Urinary bladder (tissue), 4 donors: ENCODE measurements at places on chromosomes 6 and 20. TPM values are rescaled to one million over a fixed set of nuclear protein-coding genes. Genes with fewer than 3 reads are reported as not detected.

DNA sequence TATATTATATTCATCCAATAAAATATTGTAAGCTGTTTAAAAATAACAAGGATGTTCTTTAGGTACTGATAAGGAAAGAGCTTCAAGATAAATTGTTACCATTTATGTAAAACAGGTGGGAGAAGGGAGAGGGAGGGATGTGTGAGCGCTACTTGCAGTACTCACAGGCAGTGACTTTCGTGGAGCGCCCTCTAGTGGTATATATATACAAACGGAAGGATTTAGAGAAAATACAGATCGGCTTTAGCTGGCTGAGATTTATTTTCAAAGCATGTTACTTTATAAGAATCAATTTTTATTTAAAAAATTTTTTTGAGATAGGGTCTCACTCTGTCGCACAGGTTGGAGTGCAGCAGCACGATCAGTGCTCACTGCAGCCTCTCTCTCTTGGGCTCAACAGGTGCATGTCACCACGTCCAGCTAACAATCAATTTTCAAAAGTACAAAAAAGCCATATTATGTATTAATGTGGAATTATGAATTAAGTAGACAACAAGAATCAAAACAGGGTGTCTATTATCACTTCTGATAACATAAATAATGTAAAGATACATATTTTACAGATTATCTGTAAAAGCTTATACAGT is 3.3 kb upstream of the MOG start:
- no peak for DNase-seq

- no peak for DNase-seq
Measured at GRCh38 chr6:48423640-48424365, 312.8 kb upstream of the PTCHD4 start.

DNA sequence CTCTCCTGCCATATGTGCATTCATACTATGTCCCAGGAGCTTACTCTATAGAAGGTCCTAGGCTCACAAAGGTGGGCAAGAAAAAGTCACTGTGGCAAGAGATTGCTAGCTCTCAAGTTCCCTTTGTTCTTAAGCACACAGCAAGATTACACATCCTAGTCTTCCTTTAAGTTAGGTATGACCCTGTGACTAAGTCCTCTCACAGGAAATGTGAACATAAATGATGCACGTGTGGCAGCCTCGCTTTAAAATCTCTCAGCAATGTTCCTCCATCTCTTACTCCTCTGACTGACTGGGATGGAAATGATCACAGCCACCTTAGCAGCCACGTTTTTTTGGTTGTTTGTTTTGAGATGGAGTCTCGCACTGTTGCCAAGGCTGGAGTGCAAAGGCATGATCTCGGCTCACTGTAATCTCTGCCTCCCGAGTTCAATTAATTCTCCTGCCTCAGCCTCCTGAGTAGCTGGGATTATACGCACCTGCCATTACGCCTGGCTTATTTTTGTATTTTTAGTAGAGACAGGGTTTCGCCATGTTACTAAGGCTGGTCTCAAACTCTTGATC is 35.7 kb upstream of the HAO1 start:
- no peak for DNase-seq

DNA sequence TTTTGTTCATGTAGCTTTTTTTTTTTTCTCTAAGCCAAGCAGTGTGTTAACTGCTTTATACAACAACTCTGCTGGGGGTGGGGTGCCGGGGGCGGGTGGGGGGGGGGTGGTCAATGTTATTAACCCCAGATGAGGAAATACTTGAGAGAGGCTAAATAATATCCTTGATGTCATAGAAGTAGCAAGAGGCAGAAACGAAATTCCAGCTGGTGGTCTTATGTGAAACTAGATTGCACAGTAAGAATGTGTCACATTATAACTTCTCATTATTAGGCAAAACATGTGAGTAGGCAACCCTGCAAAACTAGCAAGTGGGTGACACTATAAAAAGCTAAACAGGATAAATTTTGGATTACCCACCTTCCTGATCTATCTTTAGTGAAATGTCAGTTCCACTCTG is 12.8 kb downstream of the MYLK4 start:
- no peak for DNase-seq

DNA sequence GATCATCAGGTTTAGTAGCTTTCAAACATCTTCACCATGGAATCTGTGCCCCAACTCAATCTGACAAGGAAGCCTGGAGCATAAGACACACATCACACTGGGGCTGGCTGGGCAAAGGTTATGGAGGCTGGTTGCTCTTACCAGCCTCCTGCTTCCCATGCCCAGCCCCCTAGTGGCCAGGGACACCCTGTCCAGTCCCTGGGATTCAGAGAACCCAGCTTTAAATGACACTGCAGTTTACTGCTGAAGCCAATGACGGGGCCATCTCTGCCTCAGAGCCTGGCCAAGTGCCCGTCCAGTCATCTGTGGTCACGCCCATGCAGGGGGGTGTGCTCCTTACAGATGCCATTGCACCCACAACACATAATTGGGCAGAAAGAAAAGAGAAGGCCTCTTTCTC is 272.9 kb downstream of the SMOC2 start:
- DNase-seq = no peak

DNA sequence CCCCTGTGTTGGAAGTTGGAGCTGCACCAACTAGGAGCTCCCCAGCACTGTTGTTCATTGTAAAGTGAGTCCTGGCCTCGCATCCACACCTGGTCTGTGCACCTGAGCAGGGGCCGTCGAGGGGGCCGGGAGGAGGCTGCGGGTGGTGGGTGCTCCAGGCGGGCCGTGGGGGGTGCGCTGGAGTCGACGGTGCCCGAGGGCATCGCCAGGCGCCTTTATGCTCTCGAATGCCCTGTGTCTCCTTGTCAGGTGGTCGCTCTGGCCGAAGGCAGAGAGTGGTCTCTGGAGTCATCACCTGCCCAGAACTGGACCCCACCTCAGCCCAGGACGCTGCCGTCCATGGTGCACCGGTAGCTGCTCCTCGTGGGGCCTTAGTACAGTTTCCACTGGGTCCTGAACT is 4.3 kb downstream of the ARFGAP1 start:
- no peak for DNase-seq

DNA sequence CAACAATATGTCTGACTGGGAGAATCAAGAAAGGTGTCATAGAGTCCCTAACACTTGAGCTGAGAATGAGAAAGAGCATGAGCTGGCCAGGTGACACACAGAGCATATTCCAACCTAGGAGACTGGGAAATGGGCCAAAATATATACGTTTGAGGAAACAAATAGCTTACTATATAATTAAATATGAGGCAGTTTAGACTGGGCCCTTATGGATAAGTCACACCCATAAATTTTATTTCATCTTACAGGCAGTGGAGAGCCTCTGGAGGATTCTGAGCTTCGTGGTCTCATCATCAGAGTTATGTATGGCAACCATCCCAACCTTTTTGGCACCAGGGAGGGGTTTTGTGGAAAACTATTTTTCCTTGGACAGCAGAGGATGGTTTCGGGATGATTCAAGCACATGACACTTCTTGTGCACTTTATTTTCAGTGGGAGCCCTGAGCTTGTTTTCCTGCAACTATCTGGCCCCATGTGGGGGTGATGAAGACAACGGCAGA is 12.9 kb upstream of the NQO2 start:
- DNase-seq = no peak

GRCh38 chr6:128070406-128070805 is 169.5 kb upstream of the THEMIS start:
- no peak for DNase-seq

- DNase-seq = no peak
Measured at GRCh38 chr6:85676086-85676729, 33.5 kb upstream of the SYNCRIP start.

DNA sequence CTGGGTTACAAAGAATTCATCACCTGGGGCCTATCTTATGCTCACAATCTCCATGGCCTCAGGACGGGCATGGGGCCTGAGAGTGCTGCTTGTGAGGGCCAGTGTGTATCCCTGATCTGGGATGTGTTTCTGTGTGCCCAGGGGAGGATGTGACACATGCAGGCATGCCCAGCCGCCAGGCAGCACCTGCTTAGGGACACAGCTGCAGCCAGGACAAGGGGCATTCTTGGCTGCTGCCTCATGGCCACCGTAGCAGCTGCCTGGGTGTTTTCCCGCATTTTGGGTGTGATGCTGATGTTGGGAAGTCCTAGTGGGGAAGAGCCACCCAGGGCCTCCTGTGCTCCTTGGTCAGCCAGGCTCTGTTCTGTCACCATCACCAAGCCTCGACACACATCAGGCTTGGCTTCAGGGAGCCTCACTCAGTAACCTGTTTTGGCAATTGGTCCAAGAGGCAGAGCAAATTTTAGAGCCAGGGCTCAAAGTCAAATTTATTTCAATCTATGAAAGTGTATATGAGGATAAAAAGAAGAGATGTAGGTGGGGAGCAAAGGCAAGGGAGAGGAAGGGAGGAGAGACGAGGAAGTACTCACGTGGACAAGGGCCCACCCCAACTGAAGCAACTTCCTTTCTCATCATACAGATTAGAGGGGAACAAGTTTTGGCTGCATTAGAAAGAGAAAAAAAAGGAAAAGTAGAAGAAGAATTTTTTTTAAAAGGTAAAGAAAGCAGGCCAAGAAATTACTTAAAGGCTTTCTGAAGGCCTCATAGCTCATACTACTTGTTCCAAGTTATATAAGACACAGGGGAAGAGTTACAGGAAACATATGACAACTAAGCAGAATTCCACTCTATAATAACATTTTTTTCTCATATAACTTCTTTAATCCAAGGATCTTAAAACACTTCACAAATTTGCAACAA is 269.9 kb upstream of the SUPT3H start:
- peak; percentile 26 for DNase-seq

DNA sequence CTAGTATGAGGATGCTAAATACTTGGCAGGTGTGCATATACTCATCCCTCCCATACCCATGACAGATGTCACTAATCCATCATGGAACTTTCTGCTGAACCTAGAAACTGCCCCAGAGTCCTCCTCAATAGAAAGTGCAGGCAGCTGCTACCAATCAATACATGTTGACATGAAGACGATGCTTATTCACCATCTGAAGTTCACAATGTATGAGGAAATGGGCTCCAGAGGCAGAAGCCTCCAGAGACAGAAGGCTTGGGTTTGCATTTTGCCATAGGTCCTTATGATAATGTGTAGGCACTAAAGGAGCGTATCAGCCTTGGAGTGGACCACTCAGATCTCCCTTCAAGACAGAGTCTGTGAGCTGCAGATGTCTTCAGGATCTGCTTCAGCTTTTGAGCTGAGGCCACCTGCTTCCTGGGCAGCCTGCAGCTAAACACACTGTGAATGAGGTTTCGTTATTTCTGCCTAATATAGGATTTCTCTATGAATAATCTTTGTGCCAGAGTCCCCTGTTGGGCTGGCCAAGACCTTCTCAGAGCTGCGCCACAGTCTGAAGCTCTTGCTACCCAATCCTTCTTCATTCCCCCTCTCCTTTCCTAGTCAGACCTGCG is 7.5 kb upstream of the KIAA1755 start:
- no peak for DNase-seq

GRCh38 chr6:151067684-151068596 is 171.8 kb upstream of the AKAP12 start:
- no peak for DNase-seq

DNA sequence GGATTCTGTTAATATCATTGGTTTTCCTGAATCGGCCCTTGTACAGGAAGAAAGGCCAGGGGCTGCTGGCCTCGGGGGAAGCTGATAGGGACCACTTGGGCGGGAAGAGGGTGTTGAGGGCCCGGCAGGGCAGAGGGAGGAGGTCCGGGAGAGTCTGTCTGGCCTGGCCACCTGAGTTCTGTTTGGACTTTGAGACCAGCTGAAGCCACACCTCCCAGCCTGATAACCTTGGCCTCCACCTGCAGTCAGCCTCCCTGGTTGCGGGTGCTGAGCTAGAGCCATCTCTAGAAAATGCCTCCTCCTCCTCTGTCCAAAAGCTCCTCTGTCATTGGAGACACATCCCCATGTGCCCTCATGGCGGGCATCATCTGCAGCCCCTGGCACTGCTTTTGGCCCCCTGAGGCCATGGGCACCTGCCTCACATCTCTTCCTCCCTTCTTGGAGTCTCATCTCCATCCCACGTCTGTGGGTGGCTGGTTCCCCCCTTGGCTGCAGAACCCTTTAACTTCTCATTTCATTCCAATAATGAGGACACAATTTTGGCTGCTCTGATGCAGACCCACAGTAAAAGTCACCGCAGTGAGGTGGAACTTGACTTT is 16.6 kb downstream of the APCDD1L start:
- DNase-seq = no peak

DNA sequence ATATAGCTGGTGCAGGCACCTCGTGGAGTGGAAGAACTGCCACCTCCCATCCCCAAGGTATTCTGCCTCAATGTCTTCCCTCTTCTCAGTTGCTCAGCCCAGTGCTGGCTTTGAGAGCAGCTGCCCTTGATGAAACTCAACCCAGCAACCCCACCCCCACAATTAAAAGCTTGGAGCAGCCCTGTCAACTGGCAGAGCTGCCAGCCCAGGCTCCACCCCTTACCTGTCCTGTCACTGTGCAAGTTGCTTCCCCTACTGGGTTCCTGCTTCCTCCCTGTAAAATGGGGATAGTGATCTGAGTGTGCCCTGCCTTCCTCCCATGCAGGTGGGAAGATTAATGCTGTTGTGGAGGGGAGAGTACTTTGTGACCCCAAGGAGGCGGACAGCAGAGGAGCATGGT is 4.5 kb downstream of the TMEM63B start:
- DNase-seq = no peak

GRCh38 chr6:44856479-44856878 is 469.0 kb downstream of the CDC5L start:
- DNase-seq = no peak

DNA sequence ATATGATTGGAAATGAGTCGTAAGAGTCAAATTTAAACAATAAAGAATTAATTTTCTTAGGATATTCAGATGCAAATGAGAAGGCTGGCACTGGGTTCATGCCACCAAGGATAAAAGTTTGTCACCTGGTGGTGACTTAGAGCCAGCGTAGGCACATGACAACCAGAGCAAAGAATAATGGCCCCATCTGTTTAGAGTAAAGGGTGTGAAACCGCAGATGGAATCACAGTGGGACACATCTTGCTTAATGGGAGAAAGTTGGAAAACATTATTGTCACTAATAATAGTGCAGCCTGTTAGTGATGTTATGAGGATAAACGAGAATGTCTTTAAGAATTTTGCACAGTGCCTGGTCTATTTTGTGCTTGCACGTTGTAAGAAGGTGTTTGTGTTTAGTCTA is 727.8 kb downstream of the QKI start:
- no peak for DNase-seq

GRCh38 chr6:32332433-32332832 is 39.3 kb downstream of the TSBP1 start:
- no peak for DNase-seq

DNA sequence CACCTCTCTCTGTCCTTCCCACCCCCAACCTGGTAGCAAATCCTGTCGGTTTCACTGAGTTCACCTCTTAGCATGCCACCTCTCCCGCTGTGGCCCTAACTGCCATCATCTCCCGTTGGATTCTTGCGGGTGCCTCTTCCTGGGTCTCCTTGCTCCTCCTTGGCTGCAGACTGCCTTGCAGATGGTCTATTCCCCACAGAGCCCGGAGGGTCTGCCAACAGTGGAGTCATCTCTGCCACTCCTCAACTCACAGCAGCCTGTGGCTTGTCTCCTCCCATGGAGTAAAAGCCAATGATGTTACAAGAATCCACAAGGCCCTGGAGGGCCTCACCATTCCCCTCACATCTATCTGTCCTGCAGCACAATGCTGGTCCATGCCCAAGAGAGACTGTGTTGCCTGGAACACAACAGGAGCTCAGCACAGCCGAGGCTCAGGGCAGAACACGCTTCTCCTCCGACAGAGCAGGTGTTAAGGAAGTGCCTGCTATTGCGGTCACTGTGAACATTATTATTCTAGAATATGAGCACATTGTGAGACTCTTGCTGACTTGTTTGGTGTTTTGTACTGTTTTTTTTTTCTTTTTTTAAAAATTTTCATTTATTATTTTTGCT is 241.8 kb upstream of the SULF2 start:
- no peak for DNase-seq

The GDAP1L1 gene
- total RNA-seq = 0.90 TPM
